Right hindlimb (tissue), 1 donor: ENCODE measurements at places on chromosomes 12 and 14.

- DNase-seq, result no peak
These were observed 159.3 kb downstream of the SLC2A13 start for GRCh38 chr12:39946361-39947280.

DNA sequence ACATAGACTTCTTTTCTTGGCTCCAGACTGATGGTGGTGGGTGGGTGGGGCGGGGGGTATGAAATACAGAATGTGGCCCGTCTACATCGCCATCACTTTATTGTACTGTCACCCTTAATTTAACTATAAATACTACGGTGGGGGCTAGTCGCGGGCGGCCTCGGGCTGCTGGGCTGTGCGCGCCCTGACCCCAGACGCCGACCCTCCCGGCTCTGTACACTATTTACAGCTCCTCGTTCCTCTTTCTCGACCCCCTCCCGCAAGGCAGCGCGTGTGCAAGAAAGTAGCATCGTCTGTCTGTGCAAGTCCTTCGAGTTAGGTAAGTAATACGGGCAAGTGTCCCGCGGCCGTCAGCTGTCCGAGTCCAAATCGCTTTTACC lies 1.8 kb downstream of the GSC start:
- DNase-seq, result no peak

DNA sequence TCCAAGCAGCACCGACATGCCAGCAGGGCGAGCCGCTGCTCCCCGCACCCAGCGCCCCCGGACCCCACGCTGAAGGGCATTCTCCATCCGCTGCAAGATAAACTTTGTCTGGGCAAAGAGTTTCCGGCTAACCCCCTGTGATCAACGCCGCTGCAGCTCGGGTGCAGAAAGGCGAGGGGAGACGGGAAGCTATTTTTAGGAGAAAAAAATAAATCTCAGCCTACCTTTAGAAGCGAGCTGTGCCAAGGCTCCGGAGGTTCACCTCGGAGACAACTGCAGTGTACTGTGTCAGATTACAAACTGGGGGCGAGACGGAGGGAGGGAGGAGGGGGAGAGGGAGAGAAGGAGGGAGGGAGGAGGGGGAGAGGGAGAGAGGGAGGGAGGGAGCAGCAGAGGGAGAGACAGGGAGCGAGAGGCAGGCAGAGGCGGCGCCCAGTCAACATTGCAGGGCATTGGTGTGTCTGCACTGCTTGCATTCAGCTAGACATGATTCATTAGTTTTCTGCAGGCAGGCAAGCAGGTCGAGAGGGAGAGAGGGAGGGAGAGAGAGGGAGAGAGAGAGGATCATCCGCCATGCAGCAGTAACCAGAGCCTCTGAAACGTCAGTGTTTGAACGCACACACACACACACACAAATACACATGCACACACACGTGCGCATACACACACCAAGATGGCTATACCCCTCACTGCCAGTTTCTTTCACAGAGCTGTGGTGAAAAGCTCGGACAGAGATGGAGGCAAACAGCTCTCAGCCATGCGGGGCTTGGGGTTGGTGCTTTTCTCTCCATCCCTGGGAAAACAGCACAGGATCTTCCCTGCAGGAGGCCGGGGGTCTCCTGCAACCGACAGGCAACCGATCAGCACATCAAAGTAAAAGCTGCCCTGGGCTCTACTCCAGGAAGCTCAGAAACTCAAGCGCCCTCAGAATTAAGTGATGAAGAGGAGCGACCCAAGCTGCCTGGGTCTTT lies at the start of gene RIMBP2:
RIMBP2 (minus strand) TSS at position 302 of the 971 bp plus-strand sequence. CDS start 237,286 bp downstream, outside the sequence.
- peak; percentile 63 for DNase-seq

DNA sequence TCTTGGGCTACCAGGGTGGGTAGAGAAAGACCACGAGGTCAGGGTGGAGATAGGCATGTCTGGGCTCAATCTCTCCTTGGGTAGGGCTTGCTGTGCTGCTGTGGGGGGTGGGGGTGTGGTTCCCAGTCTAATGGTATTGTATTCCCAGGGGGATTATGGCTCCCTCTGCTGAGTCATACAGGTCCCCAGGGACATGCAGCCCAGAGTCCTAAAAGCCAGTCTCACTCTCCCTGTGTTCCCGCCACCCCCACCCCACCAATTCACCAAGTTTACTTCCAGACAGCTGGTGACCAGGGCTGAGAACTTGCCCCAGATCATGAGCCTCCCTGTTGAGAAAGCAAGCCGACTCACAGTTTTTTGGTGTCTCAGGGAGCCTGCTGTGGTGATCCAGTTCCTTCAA lies 367.6 kb downstream of the C12orf75 start:
- DNase-seq, result no peak

- DNase-seq, result no peak
These were observed 57.3 kb downstream of the DAD1 start for GRCh38 chr14:22531451-22532344.

DNA sequence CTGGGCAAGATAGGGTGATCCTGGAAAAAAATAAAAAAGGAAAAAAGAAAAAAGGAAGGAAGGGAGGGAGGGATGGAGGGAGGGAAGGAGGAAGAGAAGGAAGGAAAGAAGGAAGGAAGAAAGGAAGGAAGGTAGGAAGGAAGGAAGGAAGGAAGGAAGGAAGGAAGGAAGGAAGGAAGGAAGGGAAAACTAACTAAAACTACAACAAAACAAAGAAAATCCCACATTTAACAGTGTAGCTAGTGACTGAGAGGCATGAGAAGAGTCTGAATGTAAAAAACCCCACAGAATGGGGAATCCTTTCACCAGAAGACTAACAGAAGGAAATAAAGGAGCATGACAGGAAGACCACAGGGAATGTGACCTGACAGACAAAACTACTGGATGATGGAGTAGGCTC lies 345.7 kb downstream of the NOVA1 start:
- no peak for DNase-seq

GRCh38 chr12:87344699-87345098 lies 684.5 kb downstream of the C12orf50 start:
- no peak for DNase-seq

GRCh38 chr14:72891666-72892102 lies 2.2 kb downstream of the DPF3 start:
- DNase-seq, result no peak

DNA sequence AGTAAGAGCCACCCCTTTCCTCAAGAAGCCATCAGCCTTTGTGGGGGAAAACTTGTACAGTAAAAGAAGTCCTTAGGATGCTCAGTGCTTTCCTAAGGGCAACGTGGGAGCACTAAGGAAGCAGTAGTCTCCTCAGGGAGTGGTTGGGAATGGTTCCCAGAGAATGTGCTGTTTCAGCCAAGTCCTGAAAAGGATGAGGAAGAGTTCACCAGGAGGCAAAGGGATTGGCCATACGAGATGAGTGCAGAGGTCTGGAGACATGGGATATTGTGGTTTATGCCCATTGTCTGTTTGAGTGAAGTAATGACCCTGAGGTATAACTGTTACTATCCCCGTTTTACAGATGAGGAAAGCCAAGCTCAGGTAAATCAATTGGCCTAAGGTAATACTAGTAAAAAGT lies 86.0 kb upstream of the ATF1 start:
- peak; percentile 65 for DNase-seq

- DNase-seq, result no peak
These were observed 39.9 kb downstream of the MAX start for GRCh38 chr14:65062096-65063075.

GRCh38 chr12:113762155-113762881 lies 203.8 kb downstream of the RBM19 start:
- DNase-seq, result no peak

- DNase-seq, result no peak
These were observed 202.0 kb downstream of the PPM1H start for GRCh38 chr12:62732861-62733427.

DNA sequence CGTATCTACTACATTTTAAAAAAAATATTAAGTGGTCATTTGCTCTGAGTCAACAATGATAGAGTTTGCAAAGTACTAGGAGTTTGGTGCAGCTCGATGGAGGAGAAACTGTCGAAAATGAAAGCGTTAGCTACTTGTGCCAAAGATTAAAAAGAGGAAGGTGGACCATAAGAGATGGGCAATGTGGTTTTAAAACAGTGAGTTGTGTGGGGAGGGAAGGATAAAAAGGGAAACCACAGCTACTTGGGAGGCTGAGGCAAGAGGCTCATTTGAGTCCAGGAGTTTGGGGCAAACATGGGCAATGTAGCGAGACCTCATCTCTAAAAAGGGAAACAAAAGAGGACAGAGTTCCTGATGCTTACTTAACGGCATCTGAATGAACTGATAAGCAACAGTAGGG lies 18.2 kb upstream of the STRAP start:
- DNase-seq, result no peak

GRCh38 chr14:39673270-39673711 lies 241.1 kb upstream of the FBXO33 start:
- DNase-seq, result no peak

- DNase-seq, result no peak
These were observed 448.2 kb downstream of the NRXN3 start for GRCh38 chr14:78618368-78618767.

DNA sequence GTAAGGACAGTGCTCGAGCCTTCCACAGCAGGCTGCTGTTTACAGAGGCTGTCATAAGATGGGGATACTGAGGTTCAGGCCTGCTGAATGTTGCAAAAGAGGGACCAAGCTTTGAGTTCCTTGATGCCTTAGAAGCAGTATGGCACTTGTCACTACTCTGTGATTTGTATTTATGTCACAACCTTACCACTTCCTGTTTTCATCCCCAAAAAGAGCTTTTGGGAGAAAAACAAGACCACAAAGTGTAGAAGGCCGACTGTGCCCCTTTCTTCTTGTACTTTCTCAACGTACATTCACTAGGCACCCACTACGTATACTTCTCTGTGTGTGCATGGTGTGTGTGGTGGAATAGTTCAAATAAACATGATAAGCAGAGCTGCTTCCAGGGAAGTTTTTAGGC lies 90.1 kb downstream of the DRAM1 start:
- DNase-seq, result no peak

DNA sequence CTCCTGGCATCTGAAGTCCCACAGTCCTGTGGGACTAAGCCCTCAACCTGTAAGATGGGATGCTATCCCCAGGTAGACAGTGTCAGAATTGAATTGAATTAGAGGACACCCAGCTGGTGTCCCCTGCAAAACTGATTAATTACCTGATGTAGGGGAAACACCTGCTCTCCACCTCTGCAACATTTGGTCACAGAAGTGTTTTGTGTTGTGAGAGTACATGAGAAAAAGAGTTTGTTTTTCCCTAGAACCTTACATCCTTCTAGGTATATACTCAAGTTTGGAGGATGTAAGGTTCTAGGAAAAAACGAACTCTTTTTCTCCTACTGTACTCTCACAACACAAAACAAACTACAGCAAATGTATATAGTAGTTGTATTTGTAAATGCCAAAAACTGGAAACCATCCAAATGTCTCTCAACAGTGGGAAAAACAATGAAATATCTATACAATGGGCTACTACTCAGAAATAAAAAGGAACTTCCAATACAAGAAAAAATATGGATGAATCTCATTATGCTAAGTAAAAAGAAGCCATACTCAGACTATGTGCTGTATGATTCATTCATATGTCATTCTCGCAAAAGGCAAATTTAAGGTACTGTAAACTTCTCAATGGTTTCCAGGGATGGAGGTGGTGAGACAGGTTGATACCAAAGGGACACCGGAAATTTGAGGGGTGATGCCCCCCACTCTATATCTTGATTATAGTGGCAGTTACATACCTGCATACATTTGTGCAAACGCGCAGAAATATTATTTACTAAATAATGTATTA lies 160.7 kb downstream of the MED13L start:
- no peak for DNase-seq

- DNase-seq, result no peak
These were observed 708 bp upstream of the P2RX4 start for GRCh38 chr12:121209221-121209620.

GRCh38 chr14:52550661-52551060 lies 1.6 kb downstream of the TXNDC16 start:
- no peak for DNase-seq

DNA sequence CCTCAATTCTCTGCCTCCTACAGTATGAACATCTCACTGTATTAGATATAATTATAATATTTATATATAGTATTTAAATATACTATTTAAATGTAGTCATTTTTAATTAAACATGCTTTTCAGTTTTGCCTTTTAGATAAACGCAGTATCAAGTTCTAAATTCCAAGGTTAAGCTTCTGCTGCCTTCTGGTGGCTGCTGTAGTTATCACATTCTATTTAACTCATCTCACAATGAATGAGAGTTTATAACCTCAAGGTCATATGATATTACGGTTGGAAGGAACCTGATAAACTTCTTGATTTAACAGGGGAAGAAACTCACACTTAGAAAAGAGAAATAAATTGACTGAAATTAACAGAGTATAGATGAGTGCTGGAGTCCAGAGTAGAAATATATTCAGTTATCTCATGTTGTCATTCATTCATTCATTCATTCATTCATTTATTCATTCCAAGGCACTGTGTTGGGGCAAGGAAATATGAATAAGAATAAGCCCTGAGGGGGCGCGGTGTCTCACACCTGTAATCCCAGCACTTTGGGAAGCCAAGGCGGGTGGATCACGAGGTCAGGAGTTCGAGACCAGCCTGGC lies 31.9 kb downstream of the GUCY2C start:
- DNase-seq, result no peak

- no peak for DNase-seq
These were observed 181.0 kb downstream of the MON2 start for GRCh38 chr12:62647586-62647985.

- no peak for DNase-seq
These were observed 10.6 kb downstream of the TRHDE start for GRCh38 chr12:72282721-72283120.
